ENCODE measurements at places on chromosomes 7 and 10.

DNA sequence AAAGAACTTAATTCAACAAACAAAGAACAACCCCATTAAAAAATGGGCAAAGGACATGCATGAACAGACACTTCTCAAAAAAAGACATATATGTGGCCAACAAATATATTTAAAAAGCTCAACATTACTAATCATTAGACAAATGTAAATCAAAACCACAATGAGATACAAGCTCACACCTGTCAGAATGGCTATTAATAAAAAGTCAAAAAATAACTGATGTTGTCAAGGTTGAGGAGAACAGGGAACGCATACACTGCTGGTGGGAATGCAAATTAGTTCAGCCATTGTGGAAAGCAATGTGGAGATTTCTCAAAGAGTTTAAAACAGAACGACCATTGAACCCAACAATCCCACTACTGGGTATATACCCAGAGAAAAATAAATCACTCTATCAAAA lies 19.1 kb downstream of the ZFAND4 start:
- DNase-seq: no peak

DNA sequence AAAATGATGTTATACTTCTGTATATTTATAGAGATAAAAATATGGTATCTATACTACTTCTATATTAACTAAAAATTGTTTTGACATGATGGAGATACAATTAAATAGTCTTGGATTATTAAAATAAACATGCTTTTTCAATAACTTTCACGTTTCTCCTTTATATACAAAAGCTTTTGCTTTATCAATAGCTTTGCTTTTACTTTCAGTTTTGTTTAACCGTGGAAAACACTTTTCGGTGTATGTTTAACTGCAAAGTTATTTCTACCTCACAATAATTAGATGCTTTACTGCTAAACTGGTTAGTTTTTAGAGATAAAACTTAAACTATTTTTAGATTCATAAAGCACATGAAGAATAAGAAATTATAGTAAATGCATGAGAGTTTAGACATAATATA lies 432.1 kb upstream of the PCDH15 start:
- no peak for DNase-seq

DNA sequence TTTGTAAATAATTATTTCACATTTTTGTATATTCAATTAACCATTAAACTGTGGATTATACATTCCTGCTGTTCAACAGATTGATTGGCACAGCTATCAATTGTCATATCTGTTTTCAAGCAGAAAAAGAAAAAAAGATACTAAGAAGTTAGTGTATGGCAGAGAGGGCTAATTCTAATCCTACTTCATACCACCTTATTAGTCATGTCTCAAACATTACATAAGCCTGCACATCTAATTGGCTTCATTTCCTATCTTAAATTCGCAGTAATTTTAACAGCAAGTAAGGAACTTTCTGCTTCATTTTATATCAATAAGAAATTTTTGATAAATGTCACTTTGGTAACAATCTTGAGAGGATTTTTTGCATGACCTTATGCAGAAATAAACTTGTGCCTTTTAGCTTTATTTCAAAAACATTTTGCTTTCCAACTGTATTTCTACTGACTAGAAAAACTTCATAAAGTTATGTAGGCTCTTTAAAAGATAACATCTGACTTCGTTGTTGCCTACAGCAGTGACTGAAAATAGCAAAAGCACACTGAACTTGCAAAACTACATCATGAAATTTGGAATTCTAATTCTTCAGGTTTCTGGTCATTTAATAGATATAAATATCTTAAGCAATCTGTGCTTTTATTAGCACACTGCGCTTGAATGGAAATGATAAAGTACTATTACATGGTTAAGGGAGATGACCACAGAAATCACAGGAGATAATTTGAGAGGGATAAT lies 111.5 kb downstream of the SEMA3C start:
- no peak for DNase-seq

- DNase-seq: no peak
Observed at GRCh38 chr7:54292171-54292925, 249.8 kb upstream of the VSTM2A start.

DNA sequence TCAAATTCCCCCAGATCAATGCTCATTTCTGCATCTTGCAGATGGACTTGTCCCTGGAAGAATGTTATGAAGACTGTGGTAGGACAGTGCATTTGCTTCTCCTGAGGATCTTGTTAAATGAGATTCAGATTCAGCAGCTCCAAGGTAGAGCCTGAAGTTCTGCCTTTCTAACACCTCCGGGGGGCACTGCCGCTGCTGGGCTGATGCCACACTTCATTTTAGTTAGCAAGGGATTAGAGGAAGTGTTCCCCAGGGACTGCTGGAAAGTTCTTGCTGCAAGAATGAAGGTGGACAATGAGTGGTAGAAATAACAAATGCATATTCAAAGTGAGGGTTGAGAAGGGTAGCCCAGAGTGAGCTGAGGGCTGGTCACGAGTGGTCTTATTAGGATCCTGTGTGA lies 434.3 kb upstream of the AKR1E2 start:
- DNase-seq: no peak

DNA sequence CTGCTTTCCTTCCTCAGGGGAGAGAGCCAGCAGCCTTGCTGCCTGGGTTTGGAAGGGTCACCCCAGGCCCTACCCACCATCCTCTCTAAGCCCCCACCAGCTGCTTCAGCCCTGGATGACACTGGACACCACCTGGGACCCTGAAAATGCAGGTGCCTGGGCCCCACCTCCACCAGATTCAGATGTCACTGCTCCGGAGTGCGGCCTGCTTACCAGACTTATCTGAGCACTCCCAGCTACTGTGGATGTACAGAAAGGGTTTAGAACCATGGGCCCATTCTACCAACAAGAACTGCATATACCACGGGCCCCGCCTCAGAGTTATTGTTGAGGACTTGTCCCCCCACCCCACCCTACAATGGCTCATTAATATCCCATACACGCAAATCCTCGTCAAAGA lies 172.3 kb downstream of the PTPRN2 start:
- no peak for DNase-seq

DNA sequence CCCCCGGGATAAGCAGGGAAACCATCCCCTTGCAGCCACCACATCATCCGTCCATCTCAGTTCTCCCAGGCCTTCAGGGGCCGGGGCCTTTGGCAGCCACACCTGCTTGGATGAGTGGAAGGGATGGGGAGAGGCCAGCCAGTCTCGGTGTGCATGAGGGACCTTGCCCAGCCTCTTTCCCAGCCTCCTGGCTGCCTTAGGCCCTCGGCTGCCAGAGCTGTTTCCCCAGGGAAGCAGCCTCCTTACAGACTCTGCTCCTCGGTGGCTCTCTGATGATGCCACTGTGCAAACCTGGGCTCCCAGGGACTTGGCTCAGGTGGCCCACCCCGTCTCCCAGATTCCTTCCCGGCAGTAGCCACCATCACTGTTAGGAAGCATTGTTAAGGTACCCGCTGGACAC lies 14.7 kb downstream of the FGF8 start:
- DNase-seq: no peak

DNA sequence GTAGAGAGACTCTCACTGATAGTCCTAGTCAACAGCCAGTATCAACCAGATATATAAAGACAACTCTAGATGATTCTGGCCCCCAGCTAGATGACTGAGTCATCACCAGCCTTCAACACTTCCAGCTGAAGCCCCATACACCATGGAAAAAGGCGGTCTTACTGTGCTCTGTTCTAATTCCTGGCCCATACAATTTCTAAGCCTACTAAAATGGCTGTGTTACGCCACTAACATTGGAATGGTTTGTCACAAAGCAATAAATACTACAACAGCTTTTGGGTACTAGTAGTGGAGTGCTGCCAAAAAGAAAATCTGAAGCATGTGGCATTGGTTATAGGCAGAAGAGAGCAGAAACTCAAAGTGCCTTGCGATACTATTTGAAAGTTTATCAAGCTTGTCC lies 13.0 kb upstream of the TES start:
- no peak for DNase-seq

DNA sequence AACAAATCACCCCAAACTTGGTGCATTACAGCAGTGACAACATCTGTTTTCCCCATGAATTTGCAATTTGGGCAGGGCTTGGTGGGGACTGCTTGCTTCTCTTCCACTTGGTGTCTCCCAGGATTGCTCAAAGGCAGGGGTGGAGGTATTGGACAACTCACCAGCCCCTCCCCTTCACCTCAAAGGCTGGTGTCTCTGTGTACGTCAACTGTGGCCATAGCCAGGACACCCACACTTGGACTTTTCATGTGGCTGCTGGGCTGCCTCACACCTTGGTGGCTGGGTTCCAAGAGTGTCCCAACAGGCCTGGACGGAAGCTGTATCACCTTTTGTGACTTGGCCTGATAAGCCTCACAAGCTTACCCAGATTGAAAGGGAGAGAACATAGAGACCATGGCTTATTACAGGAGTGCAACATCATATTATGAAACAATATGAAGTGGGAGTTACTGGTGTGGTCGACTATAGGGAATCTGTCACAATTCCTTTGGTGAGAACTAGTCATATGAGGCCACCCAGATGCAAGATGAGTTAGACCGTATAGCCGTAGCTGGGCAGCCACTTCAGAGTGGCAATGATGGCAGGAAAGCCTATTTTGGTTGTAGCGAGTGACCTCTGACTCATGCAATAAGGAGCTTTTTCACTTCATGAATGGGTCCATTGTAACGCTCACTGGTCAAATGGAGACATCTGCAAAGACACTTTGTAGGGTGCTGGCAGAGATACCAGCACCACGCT lies 187.6 kb upstream of the ITGB1 start:
- DNase-seq: no peak

GRCh38 chr10:63595072-63595471 lies 73.9 kb downstream of the REEP3 start:
- no peak for DNase-seq

- DNase-seq: no peak
Observed at GRCh38 chr7:89772276-89772675, 382.0 kb upstream of the STEAP1 start.

- DNase-seq: no peak
Observed at GRCh38 chr10:60346661-60347060, 43.0 kb downstream of the ANK3 start.

- no peak for DNase-seq
Observed at GRCh38 chr7:41051535-41051934, 651.4 kb downstream of the INHBA start.

DNA sequence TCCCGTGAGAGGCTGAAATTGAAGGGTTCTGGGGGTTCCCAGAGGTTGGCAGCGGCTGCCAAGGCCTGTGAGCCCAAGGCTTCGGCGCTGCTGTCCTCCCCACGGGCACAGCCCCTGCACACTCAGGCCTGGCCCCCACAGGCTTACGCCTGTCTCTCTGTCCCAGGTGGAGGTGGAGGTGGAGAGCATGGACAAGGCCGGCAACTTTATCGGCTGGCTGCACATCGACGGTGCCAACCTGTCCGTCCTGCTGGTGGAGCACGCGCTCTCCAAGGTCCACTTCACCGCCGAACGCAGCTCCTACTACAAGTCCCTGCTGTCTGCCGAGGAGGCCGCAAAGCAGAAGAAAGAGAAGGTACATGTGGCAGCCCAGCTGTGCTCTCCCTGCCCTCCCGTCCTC lies 43.1 kb upstream of the LRRC4 start:
- no peak for DNase-seq

DNA sequence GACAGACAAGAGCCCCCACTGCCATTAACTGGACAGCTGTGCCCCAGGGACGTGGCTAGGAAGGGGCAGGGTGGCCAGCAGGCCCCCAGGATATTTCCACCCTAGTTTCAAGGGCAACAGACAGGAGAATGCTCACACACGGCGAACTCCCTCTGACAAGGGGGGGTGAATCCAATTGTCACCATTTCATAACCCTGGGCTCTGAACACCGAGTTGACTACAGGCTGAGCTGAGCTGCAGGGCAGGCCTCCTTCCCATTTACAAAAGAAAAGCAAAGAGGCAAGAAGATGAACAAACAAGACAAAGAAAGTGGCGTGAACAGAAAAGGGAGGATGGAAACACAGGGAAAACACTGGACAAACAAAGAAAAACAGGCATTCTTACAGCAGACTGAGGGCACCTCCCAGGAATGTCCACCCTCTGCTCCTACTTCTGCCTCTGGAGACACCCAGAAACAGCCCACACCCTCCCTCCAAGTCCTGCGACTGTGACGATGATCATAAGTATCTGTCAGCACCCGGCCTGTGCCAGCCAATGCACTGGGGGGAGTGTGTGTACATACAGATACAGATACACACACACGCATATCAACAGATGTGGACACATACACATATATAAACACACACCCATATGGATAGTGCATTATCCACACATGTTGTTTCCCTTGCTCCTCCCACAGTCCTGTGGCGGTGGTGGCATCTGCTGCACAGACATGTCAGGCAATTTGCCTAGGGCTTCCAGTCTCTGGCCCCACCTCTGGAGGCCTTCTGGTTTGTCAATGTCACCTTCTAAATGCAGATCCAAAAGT lies 66.2 kb downstream of the FAM53B start:
- DNase-seq: no peak

DNA sequence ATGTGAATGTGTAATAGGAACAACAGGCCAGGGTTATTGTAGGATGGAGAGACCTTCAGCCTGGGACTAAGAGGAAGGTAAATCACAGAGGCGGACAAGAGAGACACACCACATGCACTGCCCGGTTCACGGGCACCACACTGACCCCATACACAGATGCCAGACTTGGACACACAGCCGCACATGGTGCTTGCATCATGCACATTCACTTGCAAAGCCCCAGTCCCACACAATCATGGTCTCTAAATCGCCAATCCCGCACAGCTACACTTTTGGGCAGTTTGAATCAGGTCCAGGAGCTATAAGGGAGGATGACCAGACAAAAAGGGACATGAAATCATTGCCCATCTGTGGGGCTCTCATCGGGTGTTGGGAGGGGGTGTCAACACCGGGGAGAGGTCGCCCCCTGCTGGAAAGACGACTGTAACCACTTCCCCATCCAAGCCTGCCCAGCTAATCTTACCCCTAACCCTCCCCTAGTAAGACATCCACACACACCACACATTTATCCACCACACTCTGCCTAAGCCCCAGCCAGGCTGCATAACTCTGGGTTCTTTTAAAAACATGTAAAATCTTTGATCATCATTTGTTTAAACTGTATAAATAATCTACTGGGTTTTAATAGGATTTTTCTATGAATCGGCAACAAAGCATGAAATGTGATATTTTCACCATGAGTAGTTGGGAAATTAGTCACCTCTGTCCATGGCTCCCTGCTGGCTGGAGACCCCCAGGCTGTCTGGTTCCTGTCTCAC lies 40.5 kb upstream of the SLF2 start:
- no peak for DNase-seq

GRCh38 chr7:70190281-70190680 lies 592.0 kb downstream of the AUTS2 start:
- no peak for DNase-seq
